NCI-H146 (cell line): ENCODE measurements at places on chromosomes 12 and 14.

DNA sequence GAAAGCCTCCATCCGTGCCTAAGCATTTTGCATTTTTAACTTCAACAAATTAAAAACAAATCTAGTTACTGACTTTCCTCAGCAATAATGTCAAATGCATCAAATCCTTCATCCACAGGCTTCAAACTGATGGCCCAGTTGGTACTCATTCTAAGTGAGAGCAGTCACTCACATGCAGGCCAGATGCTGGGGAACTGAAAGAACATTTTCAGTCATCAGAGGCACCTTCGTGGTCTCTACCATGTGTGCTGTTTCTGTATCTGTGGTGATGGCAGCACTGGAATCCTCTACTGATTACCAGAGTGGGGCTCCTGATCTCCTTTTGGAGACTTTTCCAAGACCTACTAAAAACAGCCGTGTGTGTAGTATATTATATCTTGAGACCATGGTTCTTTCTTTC is 145.2 kb downstream of the PRIMA1 start:
- no peak for DNase-seq

GRCh38 chr14:44379292-44379977 is 127.6 kb downstream of the FSCB start:
- DNase-seq, result no peak

GRCh38 chr12:8033153-8034044 is 883 bp downstream of the FOXJ2 start:
- peak; percentile 63 for DNase-seq

- DNase-seq, result no peak
These were observed 15.9 kb upstream of the KRT83 start for GRCh38 chr12:52337054-52337453.

DNA sequence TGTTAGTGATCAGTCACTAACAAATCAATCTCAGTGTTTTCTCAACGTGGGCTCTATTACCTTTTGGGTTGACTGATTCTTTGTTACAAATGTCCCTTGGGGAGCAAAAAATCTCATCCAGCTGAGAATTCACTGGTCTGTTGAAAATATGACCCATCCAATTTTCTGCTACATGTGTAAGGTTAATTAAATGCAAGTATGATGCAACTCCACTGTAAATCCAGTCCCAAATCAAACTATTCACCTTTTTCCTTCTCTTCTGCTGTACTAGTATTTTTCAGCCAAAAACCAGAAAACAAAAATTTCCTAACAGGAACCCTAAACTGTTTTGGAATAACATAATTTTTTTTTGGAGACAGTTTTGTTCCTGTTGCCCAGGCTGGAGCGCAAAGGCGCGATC is 2.2 kb downstream of the ERH start:
- DNase-seq, result no peak
